ENCODE measurements at places on chromosomes 1 and 21.

DNA sequence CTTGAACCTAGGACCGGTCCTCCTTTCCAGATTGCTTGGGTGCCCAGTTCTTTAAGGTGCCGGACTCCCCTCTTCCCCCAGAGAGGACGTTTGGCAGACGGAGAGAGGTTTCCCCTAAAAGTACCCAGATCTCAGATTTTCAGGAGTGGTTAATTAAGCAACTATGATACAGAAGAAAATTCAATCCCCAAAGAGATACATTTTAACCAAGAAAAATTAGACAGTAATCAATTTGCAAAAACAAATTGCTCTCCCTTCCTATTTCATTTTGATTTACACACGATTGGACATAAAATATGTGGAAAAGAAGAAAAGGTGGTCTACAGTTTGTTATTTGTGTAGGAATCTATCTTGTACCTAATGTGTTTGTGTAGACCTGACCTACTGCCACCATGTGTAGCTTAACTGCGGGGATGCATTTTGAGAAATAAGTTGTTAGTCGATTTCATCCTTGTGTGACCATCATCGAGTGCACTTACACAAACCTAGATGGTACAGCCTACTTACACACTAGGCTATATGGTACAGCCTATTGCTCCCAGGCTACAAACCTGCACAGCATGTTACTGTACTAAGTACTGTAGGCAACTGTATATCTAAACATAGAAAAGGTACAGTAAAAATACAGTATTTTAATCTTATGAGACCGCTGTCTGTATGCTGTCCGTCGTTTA, 755 bp downstream of the RPAP2 start:
- no peak for DNase-seq

DNA sequence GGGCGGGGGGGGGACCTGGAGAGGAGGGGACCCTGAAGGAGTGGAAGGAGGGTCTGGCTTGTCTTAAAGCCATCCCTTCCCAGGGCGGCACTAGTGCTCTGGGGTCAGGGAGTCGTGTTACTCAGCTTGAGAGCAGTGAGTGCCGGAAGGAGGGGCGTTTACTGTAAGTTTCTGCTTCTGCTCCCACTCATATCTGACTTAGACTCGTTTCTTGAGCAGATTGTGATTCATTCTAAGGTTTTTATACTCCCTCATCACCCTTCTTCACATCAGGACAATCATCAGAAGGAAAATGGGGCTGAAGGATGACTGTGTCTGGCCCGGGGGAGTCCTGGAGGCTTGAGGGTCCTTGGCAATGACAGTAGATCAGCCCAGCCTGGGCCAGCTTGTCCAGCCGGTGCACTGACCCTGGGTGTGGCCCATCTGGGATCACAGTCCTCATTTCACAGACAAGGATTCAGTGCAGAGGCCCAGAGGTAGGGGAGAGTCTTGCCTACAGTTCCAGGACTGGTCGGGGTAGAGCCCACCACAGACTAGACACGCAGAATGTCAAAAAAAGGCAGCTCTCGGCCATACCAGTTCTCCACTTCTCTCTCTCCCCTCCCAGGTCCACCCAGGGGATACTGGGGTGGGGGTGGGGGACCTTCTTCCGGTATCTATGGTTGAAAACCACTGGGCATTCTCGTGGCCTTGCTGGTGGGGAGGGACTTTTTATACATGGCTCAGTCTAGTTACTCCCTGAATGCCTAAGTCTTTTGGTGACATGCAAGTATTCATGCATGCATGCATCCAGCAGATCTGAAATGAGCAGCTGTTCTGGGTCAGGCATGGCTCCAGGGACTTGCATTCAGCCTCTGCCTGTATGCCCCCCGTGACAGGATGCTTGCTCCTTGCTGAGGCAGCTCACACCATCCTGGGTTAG, 5.1 kb downstream of the TNFRSF8 start:
- DNase-seq: peak; percentile 66

GRCh38 chr1:98706173-98706843, 44.8 kb downstream of the SNX7 start:
- no peak for DNase-seq

DNA sequence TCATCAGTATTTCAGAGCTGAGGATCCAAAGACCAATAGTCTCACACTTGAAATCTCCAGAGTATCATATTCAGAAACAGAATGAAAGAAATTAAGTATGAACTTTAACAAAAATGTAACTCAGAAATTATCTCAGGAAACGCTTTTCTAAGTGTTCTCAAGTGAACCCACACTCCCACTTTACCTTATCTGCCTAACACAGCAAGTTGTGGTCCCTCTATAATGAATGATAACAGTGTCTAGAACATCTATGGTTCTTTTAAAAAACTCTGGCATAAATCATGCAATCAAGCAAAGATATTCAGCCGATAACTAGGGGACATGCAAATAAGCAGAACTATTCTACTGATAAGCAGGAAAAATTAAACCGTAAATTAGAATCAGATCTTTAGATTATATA, 1574.2 kb downstream of the PLA2G4A start:
- DNase-seq: no peak

GRCh38 chr1:20493839-20494608, 8.0 kb upstream of the CAMK2N1 start:
- peak; percentile 68 for DNase-seq

DNA sequence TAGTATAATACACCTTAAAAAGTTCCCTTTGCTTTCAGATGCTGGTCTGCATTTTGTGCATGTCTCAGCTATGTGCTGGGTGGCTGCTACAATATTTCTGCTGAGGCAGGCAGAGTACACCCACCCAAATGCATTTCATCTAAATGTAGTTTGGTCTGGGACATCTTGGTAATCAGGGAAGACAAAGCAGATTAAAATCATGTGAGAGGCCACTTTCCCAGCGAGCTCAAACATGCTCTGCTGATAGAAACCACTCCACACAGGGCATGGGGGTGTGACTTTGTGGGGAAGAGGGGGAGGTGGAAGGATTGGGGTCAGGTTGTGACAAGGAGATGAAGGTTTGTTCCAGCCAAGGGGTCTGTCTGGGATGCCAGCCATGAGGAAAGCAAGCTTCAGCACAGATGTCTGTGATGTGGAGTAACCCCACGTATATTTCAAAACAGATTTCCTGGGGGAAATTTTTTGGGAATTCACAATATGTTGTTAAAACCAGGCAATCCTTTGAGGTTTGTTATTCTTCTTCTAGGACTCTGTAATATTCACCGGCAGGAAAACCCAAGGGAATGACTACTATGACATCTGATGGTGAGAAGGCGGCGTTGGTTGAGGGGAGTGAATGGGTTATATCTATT, 255.1 kb upstream of the FGGY start:
- no peak for DNase-seq

GRCh38 chr1:117620440-117620839, 14.6 kb downstream of the TENT5C start:
- DNase-seq: no peak

DNA sequence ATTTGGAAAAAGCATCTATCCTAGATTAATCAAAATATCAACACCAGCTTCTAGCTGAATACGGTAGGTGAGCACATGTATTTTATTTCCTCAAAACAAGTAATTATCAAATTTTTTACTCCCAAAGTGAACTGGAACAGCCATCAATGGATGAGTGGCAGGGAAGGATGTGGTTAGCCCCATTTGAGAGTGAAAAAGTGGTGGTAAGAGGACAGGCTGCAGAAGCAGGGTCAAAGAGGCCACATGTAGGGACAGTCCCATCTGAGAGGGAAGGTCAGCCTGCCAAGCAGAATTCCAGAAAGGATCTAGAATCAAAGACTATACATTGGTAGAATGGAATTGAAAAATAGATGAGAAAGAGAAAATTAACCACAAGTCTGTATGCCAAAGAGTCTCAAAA, 163.8 kb downstream of the SMYD3 start:
- no peak for DNase-seq

GRCh38 chr1:15354580-15354965, 55.1 kb upstream of the EFHD2 start:
- peak; percentile 40 for DNase-seq

GRCh38 chr1:67209521-67209920, 43.3 kb downstream of the IL23R start:
- DNase-seq: no peak

DNA sequence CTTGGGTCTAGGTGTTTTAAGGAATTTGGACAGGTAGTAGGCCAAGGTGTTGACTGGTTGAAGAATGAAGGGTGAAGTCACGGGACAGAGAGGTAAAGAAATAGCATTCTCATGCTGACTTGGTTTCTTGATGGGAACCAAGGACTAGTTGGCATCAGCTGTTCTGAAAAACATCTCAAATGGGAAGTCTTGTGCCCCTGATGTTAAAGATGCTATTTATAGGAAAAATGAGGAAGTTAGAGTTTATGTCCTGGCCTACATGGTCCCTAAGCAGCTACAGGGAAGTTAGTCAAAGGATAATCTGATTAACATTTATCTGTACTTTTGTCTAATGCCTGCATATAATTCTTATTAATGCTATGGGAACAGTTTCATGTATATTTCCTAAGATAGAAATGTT, 262.4 kb downstream of the HHIPL2 start:
- DNase-seq: no peak

GRCh38 chr21:22444990-22445389, 1446.8 kb downstream of the NCAM2 start:
- no peak for DNase-seq

Data from brain microvascular endothelial cell (primary cell).